Mesenteric fat pad (tissue), 1 donor: ENCODE measurements at places on chromosomes 5 and 9. TPM values are rescaled to one million over a fixed set of nuclear protein-coding genes. Genes with fewer than 3 reads are reported as not detected.
A peak's percentile ranks its signal among the peaks of the same experiment; 100 is the strongest.

The WDR38 gene
- total RNA-seq, result not detected

DNA sequence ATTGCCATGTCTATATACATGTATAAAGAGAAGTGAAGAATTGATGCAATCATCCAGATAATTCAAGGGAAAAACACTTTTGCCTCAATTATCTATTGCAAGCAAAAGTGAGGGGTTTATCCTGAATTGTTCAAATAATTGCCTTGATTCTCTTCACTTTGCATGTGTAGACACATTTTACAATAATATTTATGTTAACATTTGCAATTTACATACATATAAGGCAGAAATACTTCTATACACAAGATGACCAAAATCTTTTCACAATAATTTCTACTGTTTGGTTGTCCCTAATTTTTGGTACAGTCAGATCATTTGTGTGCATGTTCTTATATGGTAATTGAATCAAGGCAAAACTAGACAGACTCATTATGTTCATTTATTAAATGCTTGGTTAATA, 285.3 kb upstream of the TMEM161B start:
- DNase-seq, result no peak

DNA sequence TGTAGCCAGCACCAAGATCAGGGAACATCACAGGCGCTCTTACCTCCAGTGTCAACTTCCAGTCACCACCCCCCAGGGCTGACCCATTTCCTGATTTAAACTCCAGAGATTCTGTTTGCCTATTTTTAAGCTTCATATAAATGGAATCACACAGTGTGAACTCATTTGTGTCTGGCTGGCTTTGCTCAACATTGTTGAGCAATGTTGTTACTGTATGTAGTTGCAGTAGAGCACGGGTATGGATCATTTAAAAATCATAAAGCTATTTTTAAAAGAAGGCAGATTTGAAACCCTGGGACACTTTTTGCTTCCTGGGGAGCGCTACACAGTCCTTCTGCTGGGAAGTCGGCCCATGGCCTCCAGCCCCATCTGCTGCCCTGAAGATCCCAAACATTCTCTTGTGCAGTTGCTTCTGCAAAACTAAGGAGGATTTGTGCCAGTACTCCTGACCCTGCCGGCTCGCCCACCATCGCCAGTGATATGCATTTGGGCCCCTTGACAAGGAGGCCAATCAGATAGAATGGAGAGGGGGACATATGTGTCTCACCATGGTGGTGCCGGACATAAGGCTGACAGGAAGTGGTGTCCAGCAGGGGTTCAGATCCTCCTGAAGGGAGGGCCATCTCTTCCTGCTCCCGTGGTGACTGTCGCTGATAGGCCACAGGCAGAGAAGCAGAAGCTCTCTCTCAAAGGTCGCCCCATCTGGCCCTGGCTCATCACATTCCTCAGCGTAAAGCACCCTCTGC, 13.3 kb downstream of the DCANP1 start:
- no peak for DNase-seq

The DNAJC25 gene
- 7.5 TPM for total RNA-seq

DNA sequence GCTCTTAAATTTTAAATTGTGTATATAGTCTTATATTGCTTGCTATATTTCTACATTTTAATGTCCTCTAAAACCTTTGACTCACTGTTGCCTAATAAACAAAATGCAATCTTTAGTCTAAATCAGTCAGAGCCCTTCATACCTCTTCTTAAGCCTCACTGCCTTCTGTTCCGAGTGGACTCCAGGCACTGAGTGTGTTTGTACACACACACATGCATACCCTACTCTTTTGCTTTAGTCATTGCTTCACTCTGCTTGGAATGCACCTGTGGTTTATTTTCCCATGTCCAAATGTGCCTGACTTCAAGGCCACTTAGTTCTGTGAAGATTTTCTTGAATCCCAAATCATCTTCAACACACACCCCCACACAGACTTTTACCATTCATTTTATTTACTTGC, 60.9 kb downstream of the SLC12A2 start:
- DNase-seq, result no peak

The PCDHB12 gene
- 3.3 TPM for total RNA-seq

DNA sequence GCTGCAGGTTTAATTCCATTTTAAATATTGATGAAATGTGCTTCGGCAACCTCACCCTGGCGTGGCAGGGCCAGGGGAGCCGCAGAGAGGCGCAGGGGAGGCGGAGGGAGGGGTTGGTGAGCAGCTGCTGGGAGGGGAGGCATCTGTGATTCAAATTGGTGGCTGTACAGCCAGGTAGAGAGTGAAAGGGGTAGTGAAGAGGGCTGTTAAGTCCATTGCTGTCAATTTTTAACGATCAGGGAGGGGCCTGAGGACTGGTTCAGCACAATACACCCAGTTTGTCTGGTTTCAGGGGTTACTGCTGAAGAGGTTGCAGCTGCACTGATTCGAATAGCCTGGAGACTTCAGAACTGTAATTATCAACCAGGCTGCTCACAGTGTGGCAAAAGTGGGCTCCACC, 31.3 kb downstream of the LHX6 start:
- no peak for DNase-seq

The POU5F2 gene
- 1.9 TPM for total RNA-seq

- DNase-seq, result no peak
Measured at GRCh38 chr5:40397976-40398375, 281.7 kb upstream of the PTGER4 start.

DNA sequence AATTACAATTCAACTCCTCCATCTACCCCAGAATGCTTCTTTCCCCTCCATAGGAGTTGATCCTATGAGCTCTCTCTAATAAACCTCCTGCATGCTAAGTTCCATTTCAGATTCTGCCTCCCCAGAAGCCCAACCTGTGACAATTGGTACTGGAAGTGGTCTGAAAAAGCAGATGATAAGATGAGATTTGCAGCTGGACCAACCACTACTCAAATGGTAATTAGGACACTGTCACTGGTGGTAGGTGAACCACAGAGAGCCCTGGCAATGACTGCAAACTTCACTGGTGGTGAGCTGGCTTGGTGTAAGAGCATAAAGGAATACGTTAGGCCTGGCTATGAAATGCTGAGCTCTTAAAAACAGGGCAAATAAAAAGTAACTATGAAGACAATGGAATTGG, 112.6 kb downstream of the ESM1 start:
- DNase-seq, result no peak

The SEMA6A gene
- total RNA-seq, result 24.0 TPM

- DNase-seq, result no peak
Measured at GRCh38 chr5:151002250-151002649, 18.1 kb upstream of the GPX3 start.

- DNase-seq, result peak; percentile 81
Measured at GRCh38 chr5:173310861-173311785, 17.1 kb downstream of the STC2 start.

The SHISAL2B gene
- not detected for total RNA-seq

GRCh38 chr9:79193001-79193400, 378.8 kb upstream of the TLE4 start:
- no peak for DNase-seq

DNA sequence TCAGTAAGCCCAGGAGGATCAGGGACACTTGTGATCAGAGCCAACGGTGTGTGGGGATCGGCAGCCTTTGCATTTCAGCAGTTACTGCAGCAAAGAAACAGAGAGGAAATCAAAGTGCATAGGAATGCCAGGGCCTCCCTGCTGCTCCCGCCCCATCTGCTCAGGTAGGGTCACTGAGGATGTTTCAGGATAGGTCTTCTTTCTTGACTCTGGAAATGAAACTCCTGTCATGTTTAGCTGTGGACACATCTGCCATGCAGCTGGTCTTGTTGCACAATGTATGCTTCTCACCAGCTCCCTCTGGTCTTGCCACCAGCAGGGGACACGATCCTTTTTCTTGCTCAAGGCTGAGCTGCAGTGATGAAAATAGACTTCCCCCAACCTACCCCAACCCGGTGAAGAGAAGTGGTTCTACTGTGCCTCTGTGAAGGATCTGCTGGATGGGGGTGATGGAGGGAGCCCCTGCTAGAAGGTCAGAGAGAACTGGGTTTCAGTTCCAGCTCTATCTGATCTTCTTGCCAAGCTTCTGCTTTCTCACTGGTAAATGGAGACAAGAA, 185.2 kb upstream of the KLF4 start:
- no peak for DNase-seq

The PITX1 gene
- total RNA-seq, result 0.13 TPM

- DNase-seq, result no peak
Measured at GRCh38 chr5:158050421-158050820, 191.5 kb upstream of the CLINT1 start.

DNA sequence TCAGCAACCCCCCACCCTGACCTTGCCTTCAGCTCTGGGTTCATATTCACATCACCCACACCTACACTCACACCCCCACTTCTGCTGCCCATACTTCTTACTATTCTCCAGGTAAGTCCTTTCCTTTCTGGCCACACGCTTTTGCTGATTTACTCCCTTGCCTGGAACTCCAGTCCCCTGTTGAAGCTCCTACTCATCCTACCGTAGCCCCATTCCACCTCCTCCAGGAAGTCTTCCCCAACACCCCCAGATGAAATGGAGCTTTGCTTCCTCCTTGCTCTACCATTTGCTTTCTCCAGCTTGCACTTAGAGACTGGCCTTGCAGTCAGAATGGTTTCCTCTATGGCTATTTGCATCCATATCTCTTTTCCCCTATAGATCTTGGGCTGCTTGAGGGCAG, 182.3 kb downstream of the MELK start:
- DNase-seq, result no peak

GRCh38 chr5:125169396-125169795, 423.0 kb upstream of the ZNF608 start:
- no peak for DNase-seq

GRCh38 chr5:159106569-159107282, 7.0 kb upstream of the EBF1 start:
- DNase-seq, result no peak

DNA sequence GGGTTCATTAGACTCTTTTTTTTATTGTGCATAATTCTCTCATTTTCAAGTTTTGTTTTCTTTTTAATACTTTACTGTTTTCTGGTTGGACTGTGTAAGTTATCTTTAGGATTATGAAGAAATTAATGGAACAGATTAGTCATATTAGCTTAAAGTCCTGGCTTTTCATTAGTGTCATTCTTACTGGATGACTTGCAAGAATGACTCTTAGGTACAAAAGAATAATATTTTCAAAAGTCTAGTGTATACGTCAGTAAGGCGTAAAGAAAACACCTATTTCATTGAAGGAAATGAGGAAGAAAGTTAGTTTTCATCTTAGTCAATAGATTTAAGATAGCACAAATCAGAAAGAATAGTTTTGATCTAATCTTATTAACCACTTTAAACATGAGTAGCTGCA, 20.4 kb downstream of the UHRF2 start:
- no peak for DNase-seq

DNA sequence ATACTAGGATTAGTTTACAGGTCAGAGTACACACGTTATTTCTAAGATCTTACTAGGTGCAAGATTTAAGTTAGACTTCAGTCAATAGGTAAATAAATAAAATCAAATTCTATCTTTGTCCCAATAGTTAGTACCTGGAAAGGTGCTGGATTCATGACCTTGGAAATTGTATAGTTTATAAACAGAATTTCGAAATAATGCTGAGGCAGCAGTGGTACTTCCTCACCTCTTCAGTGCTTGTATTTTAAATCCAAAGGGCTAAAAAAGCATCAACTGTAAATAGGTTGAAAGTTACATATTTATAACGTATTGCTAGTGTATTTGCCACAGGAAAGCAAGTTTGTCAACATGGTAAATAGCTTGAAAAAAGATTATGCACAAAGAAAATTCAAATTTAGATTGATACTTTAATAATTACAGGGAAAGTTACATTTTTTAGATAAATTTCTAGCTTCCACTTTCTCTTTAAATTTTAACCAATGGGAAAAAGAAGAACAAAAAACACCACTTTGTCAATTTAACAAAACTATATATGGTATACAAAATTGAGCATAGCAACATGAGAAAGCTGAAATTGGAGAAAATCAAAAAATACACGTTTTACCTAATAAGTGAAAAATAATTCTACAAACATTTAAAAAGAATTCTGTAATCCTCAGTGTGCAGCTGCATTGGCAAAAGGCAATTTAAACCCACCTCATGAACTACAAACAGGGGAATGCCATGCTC, 46.5 kb downstream of the NR3C1 start:
- DNase-seq, result no peak

GRCh38 chr5:50900952-50901510, 234.6 kb downstream of the PARP8 start:
- no peak for DNase-seq

GRCh38 chr5:66209794-66210193, 65.7 kb downstream of the SREK1 start:
- DNase-seq, result no peak

The LRRC19 gene
- total RNA-seq, result not detected

The OCLN gene
- total RNA-seq, result 1.3 TPM

DNA sequence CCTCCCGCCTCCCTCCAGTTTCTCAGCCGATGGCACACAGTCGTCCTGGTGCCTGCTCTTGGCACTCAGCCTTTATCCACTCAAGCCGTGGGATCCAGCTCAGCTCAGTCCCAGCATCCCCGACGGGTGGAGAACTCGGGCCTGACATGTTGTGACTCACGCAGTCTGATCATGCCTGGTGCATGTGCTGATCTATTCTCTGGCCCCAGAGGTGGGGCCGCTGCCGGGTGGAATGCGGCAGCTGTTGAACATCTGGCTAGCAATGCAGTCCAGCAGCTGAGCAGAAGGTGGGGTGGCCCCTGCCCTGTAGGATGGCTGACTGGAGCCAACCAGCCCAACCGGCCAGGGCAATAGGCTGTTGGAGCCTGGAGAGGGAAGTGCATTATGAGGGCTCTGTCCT, 1.7 kb upstream of the AIF1L start:
- no peak for DNase-seq

GRCh38 chr5:149338364-149338763, 6.9 kb upstream of the GRPEL2 start:
- DNase-seq, result no peak

- DNase-seq, result no peak
Measured at GRCh38 chr5:112084149-112084548, 327.2 kb upstream of the NREP start.

DNA sequence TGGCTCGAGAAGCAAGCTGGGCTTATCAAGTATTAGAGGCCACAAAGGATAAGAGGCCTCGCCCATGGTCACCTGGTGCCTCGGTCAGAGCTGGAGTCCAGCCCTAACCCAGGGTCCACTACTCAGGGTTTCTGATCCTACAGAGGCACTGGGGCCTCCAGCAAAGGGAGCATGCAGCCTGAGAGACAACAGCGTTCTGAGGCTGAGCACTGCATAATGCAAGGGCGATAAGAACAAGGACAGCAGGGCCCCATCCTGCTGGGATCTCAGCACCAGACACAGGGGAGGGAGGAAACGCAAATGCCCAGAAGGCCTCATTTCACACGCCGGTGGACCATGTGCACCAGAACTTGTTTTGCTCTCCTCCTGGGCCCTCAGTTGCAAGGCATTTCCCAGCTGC, 63.0 kb downstream of the C5orf15 start:
- no peak for DNase-seq

The LIX1 gene
- not detected for total RNA-seq

DNA sequence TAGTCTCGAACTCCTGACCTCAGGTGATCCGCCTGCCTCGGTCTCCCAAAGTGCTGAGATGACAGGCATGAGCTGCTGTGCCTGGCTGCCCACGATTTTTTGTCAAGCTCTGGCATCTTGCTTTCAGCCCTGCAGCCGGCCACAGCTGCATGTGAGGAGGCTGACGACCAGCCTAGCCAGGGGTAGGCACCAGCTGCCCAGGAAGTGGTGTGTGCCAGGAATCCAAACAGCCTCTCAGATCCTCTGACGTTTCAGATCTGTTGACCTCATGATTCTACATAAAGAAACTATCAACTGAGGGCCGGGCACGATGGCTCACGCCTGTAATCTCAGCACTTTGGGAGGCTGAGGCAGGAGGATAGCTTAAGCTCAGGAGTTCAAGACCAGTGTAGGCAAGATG, 19.0 kb downstream of the DYNC2I2 start:
- no peak for DNase-seq

The CCL21 gene
- total RNA-seq, result 18.0 TPM
